Peyer's patch (tissue), 4 donors: ENCODE measurements at places on chromosomes 12 and 14. TPM values are rescaled to one million over a fixed set of nuclear protein-coding genes. Genes with fewer than 3 reads are reported as not detected.
A peak's percentile ranks its signal among the peaks of the same experiment; 100 is the strongest.

- DNase-seq, result no peak
These were observed 92.7 kb downstream of the NCOR2 start for GRCh38 chr12:124474709-124475108.

GRCh38 chr14:44928793-44929192 lies 33.0 kb downstream of the KLHL28 start:
- DNase-seq, result no peak

GRCh38 chr14:54221971-54222370 lies 174.8 kb upstream of the CDKN3 start:
- no peak for DNase-seq

DNA sequence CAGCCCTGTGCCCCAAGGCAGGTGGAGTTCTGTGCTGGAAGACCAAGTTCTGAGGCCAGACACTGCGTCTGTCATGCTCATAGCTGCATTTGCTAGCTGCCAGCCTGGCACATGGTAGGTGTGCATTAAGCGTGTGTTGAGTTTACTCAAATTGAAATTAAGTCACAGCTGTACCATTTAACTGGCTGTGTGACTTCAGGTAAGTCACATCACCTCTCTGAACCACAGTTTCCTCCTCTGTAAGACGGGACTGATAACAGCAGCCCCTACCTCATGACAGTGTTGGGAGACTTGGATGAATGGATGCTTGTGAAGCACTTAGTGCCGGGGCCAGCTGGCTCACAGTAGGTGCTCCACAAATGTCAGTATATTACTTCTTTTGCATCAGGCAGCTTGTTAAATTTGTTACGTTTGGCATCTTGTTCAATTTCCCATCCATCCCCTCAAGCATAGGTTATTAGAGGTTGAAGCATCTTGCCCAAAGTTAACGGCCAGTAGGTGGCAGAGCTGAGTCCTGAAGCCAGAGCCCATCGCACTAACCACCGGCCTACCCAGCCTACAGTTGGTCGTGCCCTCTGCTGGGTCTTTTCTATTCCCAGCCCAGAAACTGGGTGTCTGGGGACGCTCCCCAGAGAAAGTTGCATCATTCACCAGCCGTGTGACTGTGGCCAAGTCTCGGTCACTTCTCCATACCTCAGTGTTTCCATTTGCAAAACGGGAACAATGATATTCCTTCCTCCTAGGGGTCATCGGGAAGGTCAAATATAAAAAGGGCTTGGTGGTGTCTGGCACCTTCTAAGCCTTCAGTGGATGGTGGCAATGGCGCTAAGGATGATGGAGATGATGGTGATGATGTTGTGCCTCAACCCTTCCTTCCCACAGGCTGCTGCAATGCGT lies 4.5 kb downstream of the DAO start:
- DNase-seq, result peak; percentile 59

GRCh38 chr14:43539210-43539609 lies 967.9 kb downstream of the FSCB start:
- DNase-seq, result no peak

DNA sequence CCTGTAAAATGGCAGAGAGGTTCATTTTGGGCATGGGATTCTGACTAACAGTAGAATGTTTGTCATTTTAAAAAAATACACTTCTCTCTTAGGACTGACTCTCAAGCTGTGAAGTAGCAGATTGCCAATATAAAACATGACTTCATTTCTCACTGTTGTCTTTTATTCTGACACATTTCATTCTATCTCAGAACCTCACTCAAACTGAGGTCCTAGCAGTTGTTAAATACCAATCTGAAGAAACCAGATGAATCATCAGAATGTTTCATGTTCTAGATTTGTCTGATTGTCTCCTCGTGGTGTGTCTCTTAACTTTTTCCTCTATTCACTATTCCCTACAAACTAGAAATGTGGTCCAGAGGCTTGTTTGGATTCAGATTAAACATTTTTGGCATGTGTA lies 276.5 kb upstream of the NPAS3 start:
- no peak for DNase-seq

DNA sequence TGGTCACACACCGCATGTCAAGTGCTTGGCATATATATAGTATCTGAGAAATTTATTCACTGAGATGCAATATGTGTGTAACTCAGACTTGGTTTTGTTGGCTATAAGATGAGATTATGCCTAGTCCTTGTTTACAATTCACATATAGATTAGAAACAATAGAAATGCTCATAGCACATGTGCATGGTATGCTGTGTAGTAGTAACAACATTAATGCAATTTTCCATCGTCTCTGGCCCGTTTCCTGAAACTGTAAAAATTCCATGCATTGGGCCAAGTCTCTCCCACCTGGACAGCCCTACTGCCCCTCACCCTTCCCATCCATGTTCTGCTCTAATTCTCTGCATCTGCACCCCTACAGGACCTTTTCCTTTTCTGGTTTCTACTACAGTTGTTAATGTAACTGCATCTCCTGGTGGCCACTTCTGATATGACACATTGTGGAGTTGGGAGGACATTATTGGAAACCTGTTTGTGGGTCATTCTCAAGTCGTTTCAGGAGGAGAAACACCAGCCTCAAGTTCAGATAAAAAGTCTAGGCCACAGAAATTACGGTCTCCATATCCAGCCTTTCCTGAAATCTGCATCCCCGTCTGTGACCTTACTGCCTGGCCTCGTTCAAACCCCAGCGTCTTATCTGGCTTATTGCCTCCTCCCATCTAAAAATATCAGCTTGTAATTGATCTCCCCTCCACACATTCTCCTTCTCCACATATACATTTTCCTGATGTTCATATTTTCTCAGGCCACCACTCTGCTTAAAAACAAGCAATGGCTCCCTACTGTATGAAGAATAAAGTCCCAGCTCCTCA lies 37.5 kb downstream of the EMP1 start:
- DNase-seq, result no peak

DNA sequence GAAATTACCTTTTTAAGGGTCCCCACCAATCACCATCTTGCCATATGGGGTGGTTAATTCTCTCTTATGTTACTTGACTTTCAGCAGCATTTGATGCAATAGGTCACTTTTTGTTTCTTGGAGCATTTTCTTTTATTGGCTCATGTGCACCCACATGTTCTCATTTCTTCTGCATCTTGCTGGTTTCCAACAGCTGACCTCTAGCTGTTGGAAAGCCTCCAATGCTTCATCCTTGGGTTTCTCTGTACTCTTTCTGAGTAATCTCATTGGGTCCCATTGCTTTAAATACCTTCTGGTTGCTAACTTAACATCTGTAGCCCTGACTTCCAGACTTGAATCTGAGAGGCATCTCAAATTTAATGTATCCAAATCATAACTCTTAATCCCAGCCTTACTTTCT lies 116.8 kb downstream of the CRADD start:
- DNase-seq, result no peak

- no peak for DNase-seq
These were observed 110.8 kb upstream of the KRAS start for GRCh38 chr12:25361511-25361910.

DNA sequence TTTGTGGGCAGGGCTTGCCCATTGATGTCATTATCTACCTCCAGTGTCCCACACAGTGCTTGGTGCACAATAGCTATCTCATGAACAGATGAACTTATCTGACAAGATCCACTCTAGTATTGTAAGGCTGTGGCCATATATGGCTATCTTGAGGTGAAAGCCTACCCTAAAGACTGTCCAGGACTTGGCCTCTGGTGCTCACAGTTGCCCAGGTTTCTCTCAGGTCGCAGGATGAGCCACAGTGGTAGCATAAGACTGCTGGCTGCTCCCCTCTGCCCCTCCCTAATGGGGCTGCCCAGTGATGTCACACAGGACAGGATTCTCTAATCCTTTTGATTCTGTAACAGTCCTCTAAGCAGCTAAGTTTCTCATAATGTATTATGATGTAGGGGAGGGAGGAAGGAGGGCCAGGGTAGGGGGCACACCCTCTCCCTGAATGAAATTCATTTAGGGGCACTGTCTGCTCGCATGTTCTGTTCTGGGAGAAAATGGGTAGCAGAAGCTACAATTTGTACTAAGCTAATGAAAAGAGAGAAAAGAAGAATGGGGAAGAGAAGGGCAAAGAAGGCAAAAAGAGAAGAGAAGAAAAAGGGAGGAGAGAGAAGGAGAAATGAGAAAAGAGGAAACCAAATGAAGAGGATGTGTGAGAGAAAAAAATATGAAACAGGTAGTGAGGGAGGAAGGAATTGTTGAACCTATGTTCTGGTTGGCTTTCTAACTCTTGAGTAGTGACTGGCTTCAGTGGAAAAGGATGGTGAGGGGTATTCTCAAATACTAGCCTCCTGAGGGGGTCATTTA lies 3.4 kb upstream of the PPM1A start:
- no peak for DNase-seq

DNA sequence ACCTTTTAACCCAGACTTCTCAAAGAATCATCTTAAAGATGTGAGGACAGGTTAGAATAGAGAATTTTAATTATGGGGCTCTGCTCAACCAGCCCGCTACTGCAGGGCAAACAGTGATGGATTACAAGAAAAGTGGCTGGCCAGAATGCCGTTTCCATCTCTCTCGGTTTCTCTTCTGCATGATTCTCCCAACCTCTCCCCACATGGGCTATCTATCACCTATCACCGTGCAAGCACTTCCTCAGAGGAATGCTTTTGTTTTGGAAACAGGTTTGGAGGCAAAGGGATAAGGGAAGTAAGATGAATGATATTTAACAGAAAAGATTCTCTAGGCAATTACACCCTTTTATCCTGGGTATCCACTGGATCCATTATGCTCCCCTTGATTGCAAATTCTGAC lies 37.4 kb upstream of the PHC1 start:
- DNase-seq, result no peak

DNA sequence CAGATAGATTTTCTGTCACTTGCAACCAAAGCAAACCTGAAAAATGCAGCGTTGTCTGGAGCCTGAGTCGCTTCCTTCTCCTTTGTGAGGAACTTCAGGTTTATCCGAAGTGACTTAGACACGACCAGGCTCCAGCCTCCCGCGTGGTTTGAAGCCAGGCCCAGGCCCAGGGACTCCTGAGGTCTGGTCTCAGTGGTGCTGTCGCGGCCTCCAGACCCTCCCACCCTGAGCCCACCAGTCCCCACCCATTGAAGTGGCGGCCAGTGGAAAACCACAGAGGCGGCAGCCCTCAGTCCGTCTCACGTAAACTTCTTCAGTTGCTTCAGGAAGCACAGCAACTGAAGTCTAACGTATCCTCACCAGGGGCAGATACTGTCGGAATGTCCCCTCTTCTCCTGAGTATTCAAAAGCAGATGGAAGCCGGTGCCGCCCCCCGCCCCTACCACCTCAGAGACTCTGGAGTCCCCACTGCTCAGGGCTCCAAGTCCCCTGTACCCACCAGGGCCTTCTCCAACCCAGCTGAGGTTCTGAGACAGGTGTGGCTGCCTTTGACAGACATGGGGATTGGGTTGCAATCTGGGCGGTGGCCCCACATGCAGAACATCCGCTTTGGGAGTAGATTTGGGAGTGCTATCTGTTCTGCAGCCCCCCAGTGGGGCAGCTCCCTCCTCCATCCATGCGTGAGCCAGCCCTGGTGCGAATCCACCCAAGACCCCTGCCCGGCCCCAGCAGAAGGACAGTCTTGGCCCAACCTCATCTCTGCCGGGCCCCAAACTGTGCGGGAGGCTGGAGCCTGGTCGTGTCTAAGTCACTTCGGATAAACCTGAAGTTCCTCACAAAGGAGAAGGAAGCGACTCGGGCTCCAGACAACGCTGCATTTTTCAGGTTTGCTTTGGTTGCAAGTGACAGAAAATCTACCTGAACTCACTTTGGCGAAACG lies 26.6 kb upstream of the GALNT9 start:
- no peak for DNase-seq

GRCh38 chr12:42217656-42218055 lies 20.4 kb downstream of the YAF2 start:
- no peak for DNase-seq

DNA sequence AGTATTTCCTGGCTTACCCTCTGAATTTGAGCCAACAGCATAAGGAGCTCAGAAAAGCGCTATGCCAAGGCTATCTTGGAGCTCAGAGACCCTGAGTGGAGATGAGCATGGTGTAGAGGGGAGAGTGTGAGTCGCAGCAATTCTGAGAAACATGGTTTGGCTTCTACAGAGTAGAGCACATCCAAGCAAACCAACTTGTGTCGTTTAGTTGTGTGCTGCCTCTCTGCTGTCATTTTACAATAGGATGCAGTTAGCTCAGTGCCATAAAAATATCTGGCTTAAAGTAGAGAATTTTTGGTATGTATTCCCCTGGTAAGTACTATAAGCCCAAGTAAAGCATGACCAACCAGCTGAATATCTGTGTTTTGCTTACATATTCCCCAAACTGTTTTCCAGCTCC lies 249.2 kb downstream of the TRHDE start:
- DNase-seq, result no peak

GRCh38 chr12:48125985-48126384 lies 6.8 kb downstream of the PFKM start:
- DNase-seq, result no peak

GRCh38 chr14:75113932-75114539 lies 12.8 kb downstream of the NEK9 start:
- DNase-seq, result no peak

- no peak for DNase-seq
These were observed 120.1 kb upstream of the FZD10 start for GRCh38 chr12:130041983-130042812.

DNA sequence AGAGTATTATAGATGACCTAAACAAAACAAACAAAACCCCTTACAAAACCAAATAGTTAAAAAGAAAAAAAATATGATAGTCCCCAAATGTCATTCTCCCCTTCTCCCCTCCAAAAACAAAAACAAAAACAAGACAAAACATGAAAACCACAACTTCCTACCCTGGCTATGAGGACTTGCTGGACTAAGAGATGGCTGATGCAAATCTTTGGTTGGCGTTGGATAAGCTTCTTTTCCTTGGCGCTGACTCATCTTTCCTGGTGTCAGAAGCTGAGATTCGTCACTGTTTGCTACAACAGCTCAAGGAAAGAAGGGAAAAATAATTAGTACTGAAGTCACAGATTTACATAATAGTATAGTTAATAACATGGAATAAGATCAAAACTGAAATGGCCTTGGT lies 102.5 kb upstream of the BBS10 start:
- no peak for DNase-seq

DNA sequence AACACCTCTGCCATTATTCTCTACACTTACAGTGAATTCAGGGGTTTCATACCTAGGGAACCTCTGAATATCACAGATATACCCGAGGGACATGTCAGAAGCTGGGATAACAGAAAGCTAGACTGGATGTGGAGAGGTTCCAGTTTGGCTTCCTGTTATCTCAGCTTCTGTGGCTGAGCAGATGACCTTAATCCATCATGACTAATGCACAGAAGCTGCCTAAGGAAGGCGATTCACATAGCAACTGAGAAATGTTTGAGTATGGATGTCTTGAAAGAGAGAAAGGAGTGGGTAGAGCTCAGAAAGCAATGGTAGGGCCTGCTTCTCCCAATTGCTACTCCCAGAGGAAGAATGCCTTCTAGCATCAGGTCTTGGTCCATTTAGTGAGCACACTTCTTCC lies 187.6 kb downstream of the RMST start:
- no peak for DNase-seq

- DNase-seq, result no peak
These were observed 1028.7 kb downstream of the AACS start for GRCh38 chr12:126093908-126094307.

PIP4K2C gene
- total RNA-seq, result 33.4 TPM

COX8C gene
- not detected for total RNA-seq

RFX4 gene
- total RNA-seq, result not detected

OTOGL gene
- total RNA-seq, result 0.13 TPM

STAT6 gene
- 278 TPM for total RNA-seq

TGM1 gene
- 5.8 TPM for total RNA-seq

ACSM4 gene
- not detected for total RNA-seq

OLR1 gene
- not detected for total RNA-seq

GPHB5 gene
- total RNA-seq, result not detected

SOX5 gene
- 19.2 TPM for total RNA-seq

IL22 gene
- total RNA-seq, result not detected

PNMA1 gene
- total RNA-seq, result 4.4 TPM

PDZRN4 gene
- 14.0 TPM for total RNA-seq

CDCA4 gene
- total RNA-seq, result 3.7 TPM
